ENCODE measurements at places on chromosomes 2 and 18.

- no peak for DNase-seq
Observed at GRCh38 chr2:59532808-59533207, 1020.6 kb downstream of the BCL11A start.

DNA sequence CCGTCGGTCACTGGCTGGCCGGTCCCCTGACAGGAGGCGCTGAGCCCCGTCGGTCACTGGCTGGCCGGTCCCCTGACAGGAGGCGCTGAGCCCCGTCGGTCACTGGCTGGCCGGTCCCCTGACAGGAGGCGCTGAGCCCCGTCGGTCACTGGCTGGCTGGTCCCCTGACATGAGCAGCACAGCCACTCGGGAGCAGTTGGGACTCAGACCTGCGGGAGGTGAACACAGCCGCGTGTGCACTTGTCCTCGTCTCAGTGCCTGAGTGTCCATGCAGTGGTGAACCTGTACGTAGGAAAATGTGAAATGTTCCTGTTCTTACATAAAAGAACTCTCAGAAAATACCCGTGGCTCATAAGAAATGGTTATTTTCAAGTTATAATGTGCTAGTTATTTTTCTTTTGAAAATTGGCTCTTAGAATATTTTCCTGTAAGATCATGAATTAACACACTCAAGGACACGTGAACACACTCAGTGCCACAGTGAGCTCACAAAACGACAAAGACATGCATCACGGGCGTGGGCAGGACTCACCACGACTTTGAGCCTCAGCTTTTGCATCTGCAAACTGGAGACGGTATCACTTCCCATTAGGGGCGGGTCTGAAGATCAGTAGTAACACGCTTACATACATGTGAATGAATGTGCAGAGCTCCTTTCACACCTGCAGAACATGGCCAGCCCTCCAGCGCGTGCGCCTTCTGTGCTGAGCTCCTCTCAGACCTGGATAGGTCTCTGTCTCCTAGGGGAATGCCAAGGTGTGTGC is 21.1 kb upstream of the NFATC1 start:
- no peak for DNase-seq

DNA sequence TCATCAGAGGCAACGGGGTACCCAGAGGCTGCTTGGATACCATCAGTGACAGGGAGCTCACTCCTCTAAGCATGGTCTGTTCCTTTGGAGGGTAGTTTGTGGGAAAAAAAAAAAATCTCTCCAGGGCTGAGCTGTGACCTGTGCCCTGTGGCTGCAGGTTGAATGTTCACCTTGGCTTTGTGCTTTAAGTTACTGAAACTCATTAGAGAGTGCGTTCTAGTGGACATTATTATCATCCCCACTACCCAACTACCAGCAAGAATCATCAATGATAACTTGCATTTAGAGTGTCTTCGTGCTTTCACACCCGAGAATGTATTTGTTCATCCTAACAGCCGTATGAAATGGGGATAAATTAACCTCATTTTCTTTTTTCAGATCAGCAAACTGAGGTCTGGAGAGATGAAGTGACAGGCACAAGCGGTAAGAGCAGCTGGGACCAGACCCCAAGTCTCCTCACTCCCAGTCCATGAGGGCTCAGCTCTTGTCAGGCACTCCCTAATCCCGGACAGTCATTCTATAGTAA is 157.5 kb upstream of the MYCN start:
- no peak for DNase-seq

- peak; percentile 20 for DNase-seq
Observed at GRCh38 chr2:168948621-168949212, 47.6 kb downstream of the G6PC2 start.

GRCh38 chr18:65721619-65722018 is 29.2 kb upstream of the CDH7 start:
- no peak for DNase-seq

DNA sequence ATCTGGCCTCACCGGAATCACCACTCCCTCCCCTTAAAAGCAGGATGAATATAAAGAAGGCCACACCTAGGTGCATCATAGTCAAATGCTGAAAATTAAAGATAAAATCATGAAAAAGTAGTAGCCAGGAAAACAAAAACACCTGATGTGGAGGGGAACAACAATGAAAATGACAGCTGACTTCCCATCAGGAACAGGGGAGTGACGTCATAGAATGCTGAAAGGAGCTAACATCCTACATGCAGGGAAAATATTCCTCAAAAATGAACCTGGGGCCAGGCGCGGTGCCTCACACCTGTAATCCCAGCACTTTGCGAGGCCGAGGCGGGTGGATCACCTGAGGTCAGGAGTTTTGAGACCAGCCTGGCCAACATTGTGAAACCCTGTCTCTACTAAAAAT is 108.1 kb downstream of the UGGT1 start:
- DNase-seq, result no peak

DNA sequence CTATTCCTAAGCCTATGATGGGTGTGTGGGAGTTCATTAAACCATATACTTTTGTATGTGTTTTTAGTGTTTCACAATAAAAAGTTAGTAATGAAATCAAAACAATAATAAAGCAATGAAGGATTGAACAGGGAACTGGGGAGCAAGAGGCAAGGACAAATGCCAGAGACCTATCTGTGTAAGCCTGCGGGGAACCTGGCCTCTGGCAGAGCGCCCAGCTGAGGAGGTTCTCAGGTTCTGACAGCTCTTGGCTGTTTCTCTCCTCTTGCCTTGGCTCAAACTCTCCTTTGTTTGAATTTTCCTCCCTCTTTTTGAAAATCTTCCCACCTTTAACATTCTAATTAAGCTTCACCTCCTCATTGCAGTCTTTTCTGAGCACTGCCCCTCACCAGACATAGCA is 200.0 kb upstream of the NCKAP5 start:
- peak; percentile 17 for DNase-seq

DNA sequence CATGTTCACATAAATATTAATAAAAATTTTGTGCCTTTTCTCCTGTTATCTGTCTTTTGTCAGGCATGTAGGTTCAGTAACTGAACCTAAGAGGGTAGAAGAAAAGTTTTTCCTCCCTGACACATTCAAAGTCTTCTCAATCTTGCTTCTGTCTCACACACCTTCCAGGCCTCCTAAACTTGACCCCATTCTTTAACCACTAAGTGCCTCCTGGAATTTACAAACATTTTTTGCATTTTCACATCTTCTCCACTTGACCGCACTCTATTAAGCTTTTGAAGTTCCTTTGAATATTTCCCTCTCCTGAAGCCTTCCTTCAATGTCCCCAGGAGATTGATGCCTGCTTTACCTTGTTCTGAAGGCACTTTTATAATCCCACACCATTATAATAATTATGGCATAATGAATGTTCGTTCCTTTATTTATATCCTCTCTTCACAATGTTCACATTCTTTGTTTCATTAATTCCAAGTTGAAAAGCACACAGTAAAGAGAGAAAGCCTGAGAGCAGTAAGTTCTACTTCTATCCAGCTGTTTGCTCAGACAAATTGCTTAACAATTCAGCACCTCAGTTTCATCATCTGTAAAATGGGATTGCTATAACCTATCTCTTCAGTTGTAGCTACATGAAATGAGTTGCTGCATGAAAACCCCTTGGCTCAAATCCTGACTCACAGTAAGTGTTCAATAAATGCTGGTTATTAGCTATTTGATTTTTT is 184.8 kb upstream of the KLHL29 start:
- no peak for DNase-seq

GRCh38 chr2:160994141-160995002 is 165.9 kb upstream of the TANK start:
- peak; percentile 95 for DNase-seq

GRCh38 chr2:218014706-218015585 is 12.2 kb upstream of the TNS1 start:
- no peak for DNase-seq

DNA sequence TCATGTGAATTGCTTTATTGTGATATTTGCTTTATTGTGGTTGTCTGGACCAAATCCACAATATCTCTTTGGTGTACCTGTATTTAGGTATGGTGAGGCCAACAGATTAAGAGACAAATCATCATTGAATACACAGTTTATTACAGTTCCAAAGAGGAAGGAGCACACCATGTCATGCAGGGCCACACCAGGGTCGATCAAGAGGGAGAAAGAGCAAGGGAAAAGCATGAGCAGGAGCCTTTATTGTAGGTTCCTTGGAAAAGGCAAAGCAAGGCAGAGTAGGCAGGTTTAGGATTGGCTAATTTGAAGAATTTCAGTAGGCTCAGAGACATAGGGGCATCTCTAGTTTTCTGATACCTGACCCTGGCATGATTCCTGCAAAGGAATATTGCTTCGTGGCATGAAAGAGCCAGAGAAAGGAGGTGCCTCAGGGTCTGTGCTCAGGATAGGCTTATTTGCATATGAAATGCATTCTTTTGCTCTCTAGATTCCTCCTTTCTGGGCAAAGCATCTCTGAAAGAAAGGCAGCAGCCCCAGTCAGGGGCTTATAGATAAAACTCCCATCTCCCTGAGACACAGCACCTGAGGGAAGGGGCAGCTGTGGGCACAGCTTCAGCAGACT is 214.2 kb upstream of the ERBB4 start:
- no peak for DNase-seq

GRCh38 chr2:120012363-120012762 is 514 bp upstream of the EPB41L5 start:
- no peak for DNase-seq

DNA sequence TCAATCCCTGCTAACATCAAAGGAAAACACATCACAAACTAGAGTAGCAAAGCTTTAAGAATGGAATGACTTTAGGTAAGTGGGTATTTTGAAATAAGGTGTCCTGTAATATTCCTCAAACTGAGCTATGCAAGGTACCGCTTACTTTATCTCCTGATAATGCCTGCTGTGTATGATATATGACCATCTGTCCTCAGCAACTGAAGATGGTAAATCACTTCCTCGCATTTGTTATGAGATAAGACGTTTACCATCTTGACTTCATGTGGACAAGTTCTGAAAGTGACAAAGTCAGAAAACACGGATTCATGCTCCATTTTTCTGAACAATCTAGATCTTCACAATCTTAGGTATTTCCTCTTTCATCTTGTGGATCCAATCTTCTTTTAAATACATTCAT is 49.3 kb upstream of the PTPRM start:
- DNase-seq, result no peak

- DNase-seq, result no peak
Observed at GRCh38 chr2:30464544-30465170, 17.6 kb downstream of the LCLAT1 start.

DNA sequence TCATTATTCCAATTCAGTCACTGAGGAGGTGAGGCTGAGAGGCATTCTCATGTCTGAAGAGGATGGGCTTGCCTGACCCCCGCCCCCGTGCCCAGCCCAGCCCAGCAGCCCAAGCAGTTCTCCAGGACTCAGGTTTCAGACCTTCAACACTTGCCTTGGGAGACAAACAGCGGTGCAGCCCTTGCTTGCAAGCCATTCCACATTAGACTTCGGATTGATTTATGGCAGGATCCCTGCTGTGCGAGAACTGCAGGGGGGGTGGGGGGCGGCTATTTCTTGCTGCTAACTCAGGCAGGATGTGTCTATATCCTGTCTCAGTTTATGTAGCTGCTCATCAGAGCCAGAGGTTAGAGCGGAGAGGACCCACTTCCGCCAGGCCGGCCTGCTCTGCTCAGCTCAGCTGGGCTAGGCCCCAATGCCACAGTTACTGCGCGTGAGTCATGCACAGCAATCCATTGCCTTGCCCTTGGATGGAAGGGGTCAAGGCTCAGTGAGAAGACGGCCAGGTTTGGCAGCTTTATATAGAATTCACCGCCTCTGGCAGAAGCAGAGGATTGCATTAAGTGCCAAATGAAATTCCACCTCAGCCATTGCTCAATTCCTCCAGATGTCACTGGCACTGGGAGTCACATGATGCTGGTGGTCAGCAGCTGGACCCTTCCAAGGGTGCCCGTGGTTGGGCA is 1.8 kb downstream of the GYPC start:
- peak; percentile 98 for DNase-seq

DNA sequence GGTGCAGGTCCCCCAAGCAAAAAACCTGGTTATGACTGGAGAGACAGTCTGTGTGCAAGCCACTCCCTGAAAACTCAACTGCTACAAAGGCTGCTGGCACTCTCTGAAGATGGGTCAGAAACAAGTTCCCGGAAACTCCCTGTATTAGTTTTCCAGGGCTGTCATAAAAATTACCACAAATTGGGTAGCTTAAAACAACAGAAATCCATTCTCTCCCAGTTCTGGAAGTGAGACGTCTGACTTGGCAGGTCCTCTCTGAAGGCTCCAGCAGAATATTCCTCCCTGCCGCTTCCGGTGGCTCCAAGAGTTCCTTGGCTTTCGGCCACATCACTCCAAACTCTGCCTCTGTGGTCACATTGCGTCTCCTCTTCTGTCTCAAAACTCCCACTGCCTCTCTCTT is 30.1 kb upstream of the SERPINE2 start:
- DNase-seq, result no peak

DNA sequence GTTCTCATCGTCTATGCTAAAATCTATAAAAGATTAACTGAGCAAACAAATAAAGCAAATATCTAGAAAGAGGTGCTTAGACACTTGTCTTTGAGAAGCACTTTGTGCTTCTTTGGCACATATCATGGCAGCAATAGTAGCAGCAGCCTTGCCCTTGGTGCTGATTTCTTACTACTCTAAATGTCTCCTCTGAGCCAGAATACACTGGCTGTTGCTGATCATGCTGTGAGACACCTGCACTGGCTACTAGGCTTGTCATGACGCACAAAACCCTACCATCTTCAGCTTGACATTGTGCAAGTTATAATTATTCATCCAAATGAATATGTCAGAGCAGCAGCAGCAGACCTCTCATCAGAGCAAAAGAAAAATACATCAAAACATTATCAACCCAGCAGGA is 46.7 kb downstream of the FANCL start:
- DNase-seq, result no peak

GRCh38 chr18:66647671-66648070 is 43.8 kb upstream of the CDH19 start:
- no peak for DNase-seq

GRCh38 chr2:239927424-239927981 is 97.6 kb downstream of the NDUFA10 start:
- DNase-seq, result peak; percentile 93

DNA sequence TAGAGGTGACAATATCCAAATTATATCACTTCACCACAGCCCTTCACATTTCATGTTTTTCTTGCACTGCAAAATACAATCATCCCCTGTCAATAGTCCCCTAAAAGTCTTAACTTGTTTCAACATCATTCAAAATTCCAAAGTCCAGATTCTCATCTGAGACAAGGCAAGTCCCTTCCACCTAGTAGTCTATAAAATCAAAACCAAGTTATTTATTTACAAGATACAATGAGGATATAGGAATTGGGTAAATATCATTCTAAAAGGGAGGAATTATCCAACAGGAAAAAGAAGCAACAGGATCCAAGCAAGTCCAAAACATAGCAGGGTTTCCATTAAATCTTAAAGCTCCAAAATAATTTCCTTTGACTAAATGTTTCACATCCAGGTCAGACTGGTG is 1076.1 kb upstream of the TMEFF2 start:
- DNase-seq, result no peak

- DNase-seq, result peak; percentile 26
Observed at GRCh38 chr2:144323946-144324345, 196.0 kb downstream of the ZEB2 start.
